ENCODE measurements at places on chromosomes 5 and 9.

DNA sequence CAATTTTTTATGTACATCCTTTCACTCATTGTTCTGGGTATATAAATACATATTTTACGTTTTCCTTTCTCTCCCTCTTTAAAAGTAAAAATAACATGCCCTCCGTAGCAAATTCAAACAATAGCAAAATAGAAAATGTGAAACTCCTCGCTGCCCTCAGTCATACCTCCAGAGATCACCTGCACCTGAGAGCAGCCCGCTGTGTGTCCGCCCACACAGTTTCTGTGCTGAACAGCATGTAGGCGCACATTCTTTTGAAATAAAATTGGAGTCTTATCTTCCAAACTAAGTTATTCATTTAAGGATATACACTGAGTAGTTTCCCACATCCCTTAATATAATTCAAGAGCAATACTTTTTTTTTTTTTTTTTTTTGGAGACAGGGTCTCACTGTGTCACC, 255.7 kb downstream of the AOPEP start:
- no peak for DNase-seq

- DNase-seq, result no peak
Observed at GRCh38 chr5:172531704-172532026, 77.3 kb upstream of the SH3PXD2B start.

- DNase-seq, result no peak
Observed at GRCh38 chr5:132510076-132510475, 19.5 kb upstream of the IRF1 start.

DNA sequence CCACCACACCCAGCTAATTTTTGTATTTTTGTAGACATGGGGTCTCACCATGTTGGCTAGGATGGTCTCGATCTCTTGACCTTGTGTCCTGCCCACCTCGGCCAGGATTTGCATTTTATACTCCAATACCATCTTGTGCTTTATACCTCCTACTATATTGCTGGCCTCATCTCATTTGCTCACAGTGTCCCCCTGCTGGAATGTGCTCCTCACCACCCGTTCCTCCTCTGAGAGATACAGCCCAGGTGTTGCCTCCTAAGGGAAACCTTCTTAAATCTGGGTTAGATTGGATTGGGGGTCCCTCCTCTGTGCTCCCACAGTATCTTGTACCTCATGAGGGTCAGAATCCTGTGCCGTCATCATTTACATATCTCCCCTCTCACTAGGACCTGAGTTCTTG, 131.7 kb downstream of the PAPPA start:
- no peak for DNase-seq

- DNase-seq, result no peak
Observed at GRCh38 chr5:45038366-45038987, 229.7 kb downstream of the MRPS30 start.

DNA sequence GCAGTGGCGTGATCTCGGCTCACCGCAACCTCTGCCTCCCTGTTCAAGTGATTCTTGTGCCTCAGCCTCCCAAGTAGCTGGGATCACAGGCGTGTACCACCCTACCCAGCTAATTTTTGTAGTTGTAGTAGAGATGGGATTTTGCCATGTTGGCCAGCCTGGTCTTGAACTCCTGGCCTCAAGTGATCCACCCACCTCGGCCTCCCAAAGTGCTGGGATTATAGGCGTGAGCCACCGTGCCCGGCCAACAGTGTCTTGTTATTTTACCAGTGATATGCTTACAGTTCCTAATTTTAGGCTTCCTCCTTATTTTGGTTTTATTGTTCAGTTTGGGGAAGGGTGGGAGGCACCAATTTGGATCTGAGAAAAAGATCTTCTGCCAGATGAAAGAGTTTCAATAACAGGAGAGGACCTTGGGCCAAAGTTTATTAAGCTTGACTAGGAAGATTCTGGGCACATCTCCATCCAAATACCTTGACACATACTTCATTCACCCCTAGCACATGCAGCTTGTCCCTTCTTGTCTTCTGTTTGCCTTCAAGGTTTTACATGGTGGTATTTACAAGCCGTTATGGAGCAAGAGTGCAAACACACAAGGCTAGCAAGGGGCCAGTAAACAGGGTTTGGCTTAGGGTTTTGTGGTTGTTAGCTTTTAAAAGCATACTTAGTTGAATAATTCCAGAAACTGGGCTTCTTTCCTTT, 168.1 kb upstream of the DMRT1 start:
- no peak for DNase-seq

DNA sequence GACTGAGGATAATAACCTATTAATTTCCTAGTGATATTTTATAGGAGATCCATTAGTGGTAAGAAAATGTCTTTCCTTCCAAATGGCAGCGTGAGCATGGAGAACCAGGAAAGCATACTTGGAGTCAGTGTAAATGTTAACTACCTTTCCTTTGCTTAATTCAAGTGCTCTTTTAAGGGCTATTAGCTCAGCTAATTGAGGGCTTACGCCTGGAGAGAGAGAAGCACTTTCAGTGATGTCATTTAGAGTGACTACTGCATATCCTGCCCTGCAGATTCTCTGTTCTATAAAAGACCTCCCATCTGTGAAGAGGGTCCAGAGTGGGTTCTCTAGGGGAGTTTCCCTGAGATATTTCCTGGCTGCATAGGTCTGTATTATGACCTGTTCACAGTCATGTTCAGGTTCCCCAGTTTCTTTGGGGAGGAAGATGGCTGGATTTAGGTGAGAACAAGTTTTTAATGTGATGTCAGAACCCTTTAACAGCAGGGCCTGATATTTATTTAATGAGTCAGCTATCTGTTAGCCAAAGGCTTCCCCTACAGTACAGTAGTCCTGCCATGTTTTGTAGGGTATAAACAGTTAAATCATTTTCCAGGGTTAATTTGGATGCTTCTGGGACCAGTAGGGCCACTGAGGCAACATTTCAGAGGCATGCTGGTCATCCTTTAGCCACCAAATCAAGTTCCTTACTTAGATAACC, 89.6 kb downstream of the TRIM36 start:
- no peak for DNase-seq

DNA sequence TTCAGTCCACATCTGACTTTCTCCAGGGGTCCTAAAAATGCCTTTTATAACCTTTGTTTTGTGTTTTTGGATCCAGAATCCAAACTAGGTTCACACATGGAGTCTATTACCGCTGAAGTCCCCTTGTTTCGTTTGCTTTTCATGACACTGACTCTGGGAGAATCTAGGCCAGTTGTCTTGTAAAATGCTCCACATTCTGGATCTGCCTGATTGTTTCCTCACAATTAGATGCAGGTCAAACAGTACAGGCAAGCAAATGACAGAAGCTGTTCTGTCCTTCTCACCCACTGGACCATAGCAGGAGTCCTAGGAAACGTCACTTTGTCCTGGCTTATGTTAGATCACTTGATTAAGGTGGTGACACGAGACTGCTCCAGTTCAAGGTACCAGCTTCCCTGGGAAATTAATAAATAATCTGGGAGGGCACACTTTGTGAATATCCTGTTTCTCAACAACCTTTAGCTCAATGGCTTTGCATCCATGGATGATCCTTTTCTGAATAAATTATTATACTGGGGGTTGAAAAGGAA, 34.1 kb downstream of the FABP6 start:
- DNase-seq, result no peak

Data from activated CD4-positive, alpha-beta T cell treated with anti-CD3 and anti-CD28 coated beads, Interleukin-2, amount 50 U/mL, for 1 hour (primary cell).